ENCODE measurements at places on chromosomes 2 and 18. TPM values are rescaled to one million over a fixed set of nuclear protein-coding genes. Genes with fewer than 3 reads are reported as not detected.

GRCh38 chr18:49447810-49448745 is 12.4 kb downstream of the DYM start:
- DNase-seq, result no peak

DNA sequence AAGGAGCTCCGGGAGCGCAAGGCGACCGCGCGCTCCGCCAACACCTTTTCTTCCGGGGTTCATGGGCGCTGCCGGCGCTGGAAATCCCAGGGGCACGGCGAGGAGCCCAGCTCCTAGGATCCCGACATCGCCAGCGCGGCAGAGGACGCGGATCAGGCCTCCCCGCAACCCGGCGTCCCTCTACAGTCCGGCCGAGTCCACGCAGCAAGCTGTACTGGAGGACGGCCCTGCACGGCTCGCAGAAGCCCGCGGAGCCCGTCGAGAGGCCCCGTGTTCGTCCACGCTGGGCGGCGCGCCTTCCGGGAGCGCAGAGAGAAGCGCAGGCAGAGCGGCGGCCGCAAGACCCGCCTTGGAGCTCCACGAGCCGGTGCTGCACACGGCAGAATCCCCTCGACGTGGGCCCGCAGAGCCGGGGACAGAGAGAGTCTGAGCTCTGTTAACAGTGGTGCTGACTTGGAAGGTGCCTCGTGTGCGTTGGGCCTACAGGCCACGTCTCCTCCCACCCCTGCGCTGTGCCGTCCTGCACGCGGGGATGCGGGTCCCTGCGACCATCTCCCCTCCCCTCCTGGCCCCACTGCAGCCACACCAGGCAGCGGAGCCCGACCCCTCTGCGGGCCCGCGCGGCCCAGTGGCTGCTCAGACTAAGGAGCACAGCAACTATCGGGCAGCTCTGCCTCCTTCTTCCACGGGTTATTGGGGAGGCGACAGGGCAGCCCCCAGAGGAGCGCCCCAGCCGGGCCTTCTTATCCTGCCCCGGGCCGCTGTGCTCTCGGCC is 28.1 kb upstream of the PTPN2 start:
- DNase-seq, result no peak

GRCh38 chr18:36020174-36020711 is 47.1 kb downstream of the RPRD1A start:
- no peak for DNase-seq

STON1 gene
- 10.1 TPM for polyA plus RNA-seq

DNA sequence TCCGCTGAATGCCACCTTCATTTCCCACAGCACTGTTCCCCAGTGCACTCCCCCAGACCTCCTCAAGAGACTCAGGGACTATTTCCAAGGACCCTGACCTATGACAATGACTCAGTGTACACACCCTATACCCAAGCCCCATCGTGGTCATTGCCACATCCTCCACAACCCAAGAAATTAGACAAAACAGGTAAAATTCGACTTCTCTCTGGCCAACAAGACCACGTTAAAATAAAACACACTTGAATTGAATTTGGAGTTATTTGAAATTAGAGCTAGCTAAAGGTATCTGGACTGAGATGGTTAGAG is 126.4 kb upstream of the NCK2 start:
- no peak for DNase-seq

- peak; percentile 63 for DNase-seq
These were observed 919 bp upstream of the CYP1B1 start for GRCh38 chr2:38076710-38077430.

DNA sequence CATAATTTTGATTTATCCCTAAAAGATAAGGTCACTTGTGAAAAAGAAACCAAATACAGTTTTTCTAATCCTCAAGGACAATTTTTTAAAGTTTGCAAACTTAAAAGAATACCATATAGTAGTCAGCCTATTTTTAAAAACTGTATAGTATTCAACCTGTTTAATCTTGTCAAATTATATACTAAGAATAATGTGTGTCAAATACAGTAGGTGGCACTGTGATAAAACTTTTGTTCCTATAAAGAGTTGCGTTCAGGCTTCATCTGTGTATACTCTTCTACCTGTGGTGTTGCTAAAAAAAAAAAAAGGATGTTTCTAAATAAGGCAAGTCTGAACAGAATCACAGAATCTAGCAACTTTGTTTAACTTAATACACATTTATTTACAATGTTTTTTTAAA is 68.6 kb downstream of the CCDC138 start:
- no peak for DNase-seq

DNA sequence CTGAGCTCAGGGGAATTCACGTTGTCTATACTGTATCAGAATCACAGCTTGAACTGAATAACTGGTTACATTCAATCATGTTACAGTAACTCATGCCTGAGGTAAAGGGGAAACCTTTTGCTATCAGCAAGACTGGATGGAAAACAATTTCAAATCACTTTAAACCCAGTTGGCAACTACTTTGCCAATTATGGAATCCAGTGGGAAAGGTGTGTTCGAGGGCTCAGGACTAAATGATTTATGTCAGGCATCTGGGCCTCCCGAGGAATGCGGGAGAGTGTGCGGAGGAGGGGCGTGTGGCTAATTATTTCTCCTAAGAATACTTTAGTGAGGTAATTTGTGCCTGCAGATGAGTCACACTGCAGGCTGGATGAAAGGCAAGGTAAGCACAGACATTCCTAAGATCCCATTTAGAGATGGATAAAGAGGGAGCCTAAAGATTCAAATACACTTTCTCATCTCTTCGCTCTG is 100.1 kb downstream of the HRH4 start:
- no peak for DNase-seq

DNA sequence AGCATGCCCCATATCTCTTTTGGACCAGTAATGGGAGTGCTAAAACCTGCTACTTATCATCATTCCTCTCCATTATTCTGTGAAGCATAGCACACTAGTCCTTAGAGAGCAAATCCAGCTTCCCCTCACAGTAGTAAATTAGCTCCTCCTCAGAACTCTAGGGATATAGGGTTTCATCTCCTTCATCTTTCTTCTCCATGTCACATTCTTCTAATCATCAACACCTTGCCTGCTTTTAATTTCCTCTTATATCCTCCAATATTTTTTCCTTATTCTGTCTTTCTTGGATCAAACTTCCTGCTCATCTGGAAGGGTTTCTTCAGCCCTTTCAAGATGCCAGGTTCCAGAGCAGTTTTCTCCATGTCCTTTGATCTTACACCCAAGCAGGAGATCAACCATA is 321.4 kb upstream of the ACVR2A start:
- DNase-seq, result no peak

DNA sequence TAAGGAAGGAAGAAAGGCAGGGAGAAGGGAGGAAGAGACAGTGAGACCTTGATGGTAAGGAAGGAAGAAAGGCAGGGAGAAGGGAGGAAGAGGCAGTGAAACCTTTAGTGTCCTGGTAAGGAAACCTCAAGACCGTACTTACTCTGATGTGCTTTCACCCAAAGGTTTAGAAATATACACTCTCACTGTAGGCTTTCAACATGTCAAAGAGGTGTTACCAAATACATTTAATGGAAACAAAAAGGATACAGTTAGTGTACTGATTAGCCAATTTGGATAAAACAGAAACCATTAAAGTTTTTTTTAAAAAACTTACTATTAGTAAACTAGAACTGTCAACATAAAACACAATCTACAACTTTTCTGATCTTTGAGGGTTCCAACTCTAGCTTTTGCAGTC is 7.1 kb downstream of the FBXO15 start:
- no peak for DNase-seq

DNA sequence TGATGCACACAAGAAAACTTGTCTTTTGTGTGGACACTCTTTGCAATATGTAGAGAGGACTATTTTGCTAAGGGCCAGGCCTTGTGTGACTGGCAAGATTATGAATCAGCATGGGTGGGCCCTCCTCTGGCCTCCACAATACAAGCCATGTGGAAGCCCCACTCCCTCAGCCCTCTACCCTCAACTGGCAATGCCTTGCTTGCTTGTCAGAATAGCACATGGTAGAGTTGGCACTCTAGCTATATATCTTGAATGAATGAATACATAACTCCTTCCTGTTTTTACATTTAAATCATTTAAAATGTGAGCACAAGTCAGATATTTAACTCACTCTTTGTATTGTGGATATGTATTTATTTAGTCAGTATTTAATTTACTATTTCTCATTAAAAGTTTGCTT is 805.4 kb upstream of the GYPC start:
- no peak for DNase-seq

DNA sequence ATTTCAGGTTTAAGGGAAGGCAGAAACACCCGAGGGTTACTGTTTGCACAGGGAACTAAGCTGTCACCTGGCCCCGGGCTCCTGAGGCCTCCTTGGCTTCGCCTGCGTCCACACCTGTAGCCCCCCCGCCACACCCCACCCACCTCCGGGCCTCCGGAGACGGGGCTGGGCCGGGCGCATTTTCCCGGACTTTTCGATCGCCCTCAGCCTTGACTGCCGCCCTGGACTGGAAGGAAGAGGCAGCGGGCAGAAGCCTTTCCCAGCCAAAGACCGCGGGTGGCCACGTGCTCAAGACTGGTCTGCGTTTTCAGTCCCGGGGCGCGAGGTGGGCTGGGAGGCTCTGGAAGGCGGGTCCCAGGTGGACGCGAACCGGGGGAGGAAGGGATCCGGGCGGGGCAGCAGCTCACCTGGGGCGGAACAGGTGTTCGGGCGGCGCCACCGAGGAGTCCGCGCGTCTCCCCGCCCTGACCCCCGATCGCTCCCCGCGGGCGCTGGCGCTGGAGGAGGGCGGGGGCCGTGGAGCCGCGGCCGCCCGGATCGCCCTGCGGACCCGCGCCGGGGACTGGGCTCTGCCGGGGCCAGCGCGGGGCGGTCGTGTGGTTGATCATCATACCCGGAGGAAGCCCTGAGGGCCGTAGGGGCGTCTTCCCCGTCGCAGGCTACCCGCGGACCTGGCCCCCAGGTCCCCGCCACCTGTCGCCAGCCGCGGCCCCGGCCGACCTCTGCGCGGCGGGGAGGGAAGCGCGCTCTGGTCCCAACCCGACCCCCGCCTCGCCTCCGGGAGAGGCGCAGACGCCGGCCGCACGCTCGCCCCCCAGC is 3.2 kb downstream of the ID2 start:
- no peak for DNase-seq

DNA sequence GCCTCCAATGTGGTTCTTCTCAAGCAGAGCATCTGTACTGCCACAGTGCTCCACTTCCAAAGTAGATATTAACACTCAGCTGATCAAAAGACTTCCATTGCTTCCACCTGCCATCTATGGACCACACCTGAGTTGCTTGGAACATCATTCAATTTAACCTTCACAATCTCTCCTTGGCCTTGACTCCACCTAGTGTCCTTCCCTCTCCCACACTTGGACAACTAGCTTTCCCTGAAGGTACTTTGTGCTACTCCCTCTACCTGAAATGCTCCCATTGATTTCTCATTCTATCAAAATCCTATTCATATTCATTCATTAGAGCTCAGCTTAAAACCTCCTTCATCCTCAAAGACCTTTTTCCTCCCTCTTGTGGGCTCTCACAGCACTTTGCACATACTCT is 48.7 kb downstream of the SOWAHC start:
- DNase-seq, result no peak

GALNT13 gene
- 0.32 TPM for polyA plus RNA-seq

DNA sequence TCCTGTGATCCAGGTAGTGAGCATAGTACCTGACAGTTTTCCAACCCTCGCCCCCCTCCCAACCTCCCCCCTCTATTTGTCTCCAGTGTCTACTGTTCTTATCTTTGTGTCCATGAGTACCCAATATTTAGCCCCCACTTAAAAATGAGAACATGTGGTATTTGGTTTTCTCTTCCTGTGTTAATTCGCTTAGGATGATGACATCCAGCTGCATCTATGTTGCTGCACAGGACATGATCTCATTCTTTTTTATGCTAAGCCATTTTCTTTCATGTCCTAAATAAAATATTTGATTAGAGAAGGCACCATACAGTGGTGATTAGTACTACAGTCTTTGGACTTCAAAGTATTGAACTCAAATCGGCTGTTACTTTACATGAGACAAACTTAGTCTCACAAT is 1087.9 kb downstream of the CBLN2 start:
- no peak for DNase-seq

DNA sequence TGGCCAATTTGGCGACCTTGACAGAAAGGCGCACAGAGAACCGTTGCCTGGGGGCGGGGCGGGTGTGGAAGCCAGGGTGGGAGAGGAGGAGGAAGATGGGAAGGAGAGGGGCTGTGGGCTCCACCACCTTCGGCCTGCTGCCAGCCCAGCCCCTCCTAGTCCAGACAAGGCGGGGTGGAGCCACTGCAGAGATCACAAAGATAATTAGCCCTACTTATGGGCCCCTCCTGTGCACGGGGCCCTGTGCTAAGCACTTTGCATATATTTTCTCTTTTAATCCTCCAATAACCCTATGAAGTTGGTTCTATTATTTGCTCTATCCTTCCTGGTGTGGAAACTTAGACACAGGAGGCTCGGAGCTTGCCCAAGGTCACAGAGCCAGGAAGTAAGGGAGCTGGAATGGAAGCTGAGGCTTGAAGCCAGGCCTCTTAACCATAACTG is 13.7 kb upstream of the ECEL1 start:
- no peak for DNase-seq

SLC40A1 gene
- polyA plus RNA-seq, result 42.2 TPM

GRCh38 chr2:128754246-128754724 is 435.6 kb upstream of the HS6ST1 start:
- DNase-seq, result no peak

GRCh38 chr2:205754924-205755321 is 72.6 kb downstream of the NRP2 start:
- DNase-seq, result no peak

DNA sequence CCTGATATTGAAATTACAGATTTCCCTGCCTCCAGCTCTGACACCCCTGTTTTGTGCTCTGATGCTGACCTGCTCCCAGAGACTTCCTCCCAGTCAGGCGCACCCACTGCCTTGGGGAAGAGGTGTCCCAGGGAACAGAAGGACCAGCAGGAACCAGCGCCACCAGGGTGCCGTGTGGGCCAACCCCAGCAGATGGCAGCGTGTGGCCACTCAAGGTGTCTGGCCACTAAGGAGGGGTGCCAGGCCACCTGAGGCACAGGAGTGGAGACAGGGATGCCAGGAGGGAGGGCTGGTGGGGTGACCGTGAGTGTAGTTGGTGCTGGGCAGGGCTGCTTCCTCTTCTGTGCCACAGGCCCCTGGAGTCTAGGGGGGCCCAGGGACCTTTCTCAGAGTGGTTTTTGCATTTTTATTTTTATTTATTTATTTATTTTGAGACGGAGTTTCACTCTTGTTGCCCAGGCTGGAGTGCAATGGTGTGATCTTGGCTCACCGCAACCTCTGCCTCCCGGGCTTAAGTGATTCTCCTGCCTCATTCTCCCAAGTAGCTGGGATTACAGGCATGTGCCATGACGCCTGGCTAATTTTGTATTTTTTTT is 56.0 kb downstream of the TEX44 start:
- no peak for DNase-seq

MARCHF4 gene
- 0.04 TPM for polyA plus RNA-seq

DNA sequence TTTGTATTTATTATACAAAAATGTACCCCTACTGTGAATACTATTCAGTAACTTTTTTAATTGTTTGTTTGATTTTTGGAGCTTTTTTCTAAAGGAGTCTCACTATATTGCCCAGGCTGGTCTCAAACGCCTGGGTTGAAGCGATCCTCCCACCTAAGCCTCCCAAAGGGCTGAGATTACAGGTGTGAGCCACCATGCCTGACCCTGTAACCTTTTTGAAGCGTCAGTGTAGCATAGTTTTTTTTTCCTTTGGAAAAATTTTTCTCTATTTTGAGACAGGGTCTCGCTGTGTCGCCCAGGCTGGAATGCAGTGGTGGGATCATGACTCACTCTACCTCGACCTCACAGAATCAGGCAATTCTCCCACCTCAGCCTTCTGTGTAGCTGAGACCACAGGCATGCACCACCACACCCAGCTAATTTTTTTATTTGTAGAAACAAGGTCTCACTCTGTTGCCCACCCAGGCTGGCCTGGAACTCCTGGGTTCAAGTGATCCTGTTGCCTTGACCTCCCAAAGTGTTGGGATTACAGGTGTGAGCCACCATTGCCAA is 2.0 kb downstream of the GMCL1 start:
- DNase-seq, result no peak

- no peak for DNase-seq
These were observed 50.4 kb downstream of the UXS1 start for GRCh38 chr2:106143495-106144215.
